ENCODE measurements at places on chromosomes 12 and 14.

- no peak for DNase-seq
Observed at GRCh38 chr14:78308079-78308478, 137.9 kb downstream of the NRXN3 start.

DNA sequence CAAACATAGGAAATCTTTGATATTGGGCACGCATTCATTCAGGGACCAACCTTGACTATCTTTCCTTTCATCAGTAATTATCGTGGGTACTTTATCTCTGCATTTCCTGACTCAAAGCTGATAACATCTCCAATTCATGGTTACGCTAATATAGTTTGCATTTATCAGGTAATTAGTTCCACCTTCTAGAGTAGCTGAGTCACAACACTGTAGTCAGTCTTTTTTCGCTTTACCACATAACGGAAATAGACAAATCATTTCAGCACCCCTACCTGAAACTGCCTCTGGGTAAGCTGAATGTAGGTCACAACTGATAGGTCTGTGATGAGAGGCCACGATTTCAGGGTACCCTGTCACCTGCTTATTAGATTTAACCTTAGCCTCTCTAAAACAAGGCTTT is 36.7 kb upstream of the IL22 start:
- no peak for DNase-seq

- no peak for DNase-seq
Observed at GRCh38 chr14:91047174-91047753, 13.2 kb downstream of the RPS6KA5 start.

GRCh38 chr14:76501156-76501720 is 125.3 kb downstream of the ESRRB start:
- no peak for DNase-seq

DNA sequence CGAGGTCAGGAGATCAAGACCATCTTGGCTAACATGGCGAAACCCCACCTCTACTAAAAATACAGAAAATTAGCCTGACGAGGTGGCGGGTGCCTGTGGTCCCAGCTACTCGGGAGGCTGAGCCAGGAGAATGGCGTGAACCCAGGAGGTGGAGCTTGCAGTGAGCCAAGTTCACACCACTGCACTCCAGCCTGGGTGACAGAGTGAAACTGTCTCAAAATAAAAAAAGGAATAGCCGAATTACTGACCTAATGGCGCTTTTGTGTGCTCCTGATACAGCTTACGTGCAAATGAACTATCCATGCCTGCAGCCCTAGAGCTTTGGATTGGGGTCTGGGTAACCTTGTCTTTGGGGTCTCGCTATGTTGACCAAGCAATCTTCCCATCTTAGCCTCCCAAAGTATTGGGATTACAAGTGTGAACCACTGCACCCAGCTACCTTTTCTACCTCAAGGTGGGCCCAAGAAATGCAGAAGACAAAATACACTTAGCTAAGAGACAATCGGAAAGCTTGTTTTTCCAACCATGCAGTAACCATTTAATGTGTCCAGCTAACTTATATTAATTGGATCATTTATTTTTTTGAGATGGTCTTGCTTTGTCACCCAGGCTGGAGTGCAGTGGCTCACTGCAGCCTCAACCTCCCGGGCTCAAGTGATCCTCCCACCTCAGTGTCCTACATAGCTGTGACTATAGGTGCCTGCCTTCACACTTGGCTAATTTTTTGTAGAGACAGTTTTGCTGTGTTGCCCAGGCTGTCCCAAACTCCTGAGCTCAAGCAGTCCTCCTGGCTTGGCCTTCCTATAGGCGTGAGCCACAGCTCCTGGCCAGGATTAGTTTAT is 5.5 kb downstream of the PABPN1 start:
- no peak for DNase-seq

GRCh38 chr14:101333335-101334280 is 227.7 kb upstream of the DIO3 start:
- DNase-seq = no peak

All from amniotic epithelial cell (primary cell).